CD14-positive monocyte (primary cell): ENCODE measurements at places on chromosomes 5 and 9.

DNA sequence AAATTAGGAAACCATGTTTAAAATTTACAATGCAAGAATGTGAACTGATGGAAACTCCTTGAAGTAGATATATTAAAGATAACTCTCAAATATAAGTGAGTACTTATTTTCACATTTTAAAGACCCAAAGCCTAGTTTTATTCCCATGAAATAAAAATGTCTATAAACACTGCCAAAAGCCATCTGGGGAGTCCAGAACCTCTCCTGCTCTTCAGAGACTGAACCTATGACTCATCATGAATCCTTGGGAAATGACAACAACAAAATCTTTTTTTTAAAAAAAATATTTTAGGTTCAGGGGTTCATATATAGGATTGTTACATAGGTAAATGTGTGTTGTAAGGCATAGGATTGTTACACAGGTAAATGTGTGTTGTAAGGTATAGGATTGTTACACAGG, 33.8 kb upstream of the FYB1 start:
- peak overlapping the region; percentile 77 for H3K27ac ChIP-seq
- H3K4me1 ChIP-seq = peaks cover 43% of the 10 kb centered on the region

DNA sequence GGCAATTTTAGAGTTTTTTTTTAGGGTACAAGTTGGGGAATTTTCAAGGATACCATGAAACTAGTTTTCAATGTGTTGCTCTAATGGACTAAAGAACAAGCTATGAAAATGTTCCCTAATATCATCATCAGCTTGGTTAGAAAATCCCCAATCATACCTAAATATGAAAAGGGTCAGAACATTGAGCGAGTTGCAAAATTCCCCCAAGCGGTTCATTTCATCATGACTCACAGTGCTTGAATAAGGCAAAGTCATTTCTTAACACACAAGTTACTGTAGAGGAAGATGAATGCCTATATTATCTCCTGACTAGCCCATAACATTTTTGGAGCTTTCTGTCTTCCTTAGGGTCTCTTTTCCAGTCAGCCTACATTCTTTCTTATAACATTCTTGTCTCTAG, 62.7 kb downstream of the ST8SIA4 start:
- H3K36me3 ChIP-seq = peaks cover 4% of the 10 kb centered on the region
- peaks cover 22% of the 10 kb centered on the region for H3K4me1 ChIP-seq
- peak; percentile 95 for DNase-seq
- no peak overlapping the region for H3K4me3 ChIP-seq
- H3K27ac ChIP-seq = peak overlapping the region; percentile 83

- DNase-seq = no peak
- H3K4me3 ChIP-seq = no peak overlapping the region
- H3K36me3 ChIP-seq = no peaks in the 10 kb centered on the region
- no peaks in the 10 kb centered on the region for H3K27me3 ChIP-seq
- H3K4me1 ChIP-seq = no peaks in the 10 kb centered on the region
- H3K27ac ChIP-seq = no peak overlapping the region
These were observed 135.1 kb downstream of the PAPPA start for GRCh38 chr9:116288658-116289057.

DNA sequence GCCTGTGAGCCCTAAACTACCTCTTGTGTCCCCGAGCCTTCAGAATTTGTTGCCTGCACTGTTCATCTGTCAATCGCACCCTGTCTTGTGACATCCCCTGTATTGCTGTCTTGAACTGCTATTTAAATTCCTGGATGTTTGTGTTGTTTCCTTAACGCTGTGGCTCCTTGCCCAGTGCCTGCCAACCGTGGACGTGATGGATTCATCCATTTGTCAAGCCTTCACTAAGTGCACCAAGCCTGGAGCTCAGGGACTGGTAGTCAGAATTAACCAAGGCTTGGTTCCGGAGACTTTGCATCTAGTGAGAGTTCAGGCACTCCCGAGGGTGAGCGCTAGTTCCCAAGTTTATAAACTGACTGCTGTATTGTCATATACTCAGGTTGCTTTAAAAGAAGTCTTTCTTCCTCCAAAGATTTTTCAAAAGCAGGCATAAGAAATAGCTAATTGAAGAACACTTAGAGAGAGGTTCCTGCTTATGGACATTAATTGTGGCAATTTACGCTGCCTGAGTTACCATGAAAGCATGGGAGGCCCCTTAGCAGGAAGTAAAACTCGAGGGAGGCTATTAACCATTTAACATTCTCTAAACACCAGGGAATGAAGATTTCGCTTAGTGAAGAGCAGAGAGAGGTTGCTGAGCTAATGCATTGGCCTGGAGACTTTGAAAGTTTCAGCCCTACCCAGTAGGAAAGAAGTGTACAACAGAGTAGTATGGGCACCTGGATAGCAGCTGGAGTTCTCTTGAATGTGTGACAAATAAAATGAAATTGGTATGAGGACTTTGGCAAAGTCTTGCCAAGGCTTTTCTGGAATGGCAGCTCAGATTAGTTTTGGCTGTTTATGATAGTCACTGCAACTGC, 29.0 kb downstream of the RGS3 start:
- no peaks in the 10 kb centered on the region for H3K27me3 ChIP-seq
- no peak for DNase-seq
- H3K4me3 ChIP-seq = no peak overlapping the region
- no peaks in the 10 kb centered on the region for H3K36me3 ChIP-seq
- H3K4me1 ChIP-seq = peaks cover 10% of the 10 kb centered on the region

GRCh38 chr9:106486685-106487084, 376.3 kb upstream of the ZNF462 start:
- H3K4me1 ChIP-seq = peaks cover 5% of the 10 kb centered on the region
- no peaks in the 10 kb centered on the region for H3K36me3 ChIP-seq
- DNase-seq = no peak
- H3K27me3 ChIP-seq = no peaks in the 10 kb centered on the region
- no peak overlapping the region for H3K27ac ChIP-seq
- H3K4me3 ChIP-seq = no peak overlapping the region
